SK-N-DZ (cell line): ENCODE measurements at places on chromosomes 6 and 20.

- DNase-seq, result no peak
These were observed 37.3 kb upstream of the TGM2 start for GRCh38 chr20:38202153-38202981.

DNA sequence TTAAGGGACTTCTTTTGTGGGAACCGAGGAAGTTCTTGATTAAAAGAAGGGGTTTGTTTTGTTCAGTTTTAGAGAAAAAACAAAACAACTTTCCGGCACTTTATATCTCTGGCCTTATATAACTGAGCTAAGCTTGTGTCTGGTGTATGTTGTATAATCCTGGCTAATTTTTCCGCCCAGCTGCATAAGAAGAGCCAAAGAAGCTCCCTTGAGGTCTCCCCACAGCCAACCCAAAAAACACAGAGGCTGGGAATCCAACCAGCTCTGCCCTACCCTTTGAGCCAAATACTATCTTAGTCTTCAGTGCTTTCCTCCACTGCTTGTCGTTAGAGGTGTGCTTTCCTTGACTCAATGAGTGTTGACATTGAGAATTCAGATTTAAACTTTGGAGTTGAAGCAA lies 45.5 kb upstream of the RNF146 start:
- no peak for DNase-seq

DNA sequence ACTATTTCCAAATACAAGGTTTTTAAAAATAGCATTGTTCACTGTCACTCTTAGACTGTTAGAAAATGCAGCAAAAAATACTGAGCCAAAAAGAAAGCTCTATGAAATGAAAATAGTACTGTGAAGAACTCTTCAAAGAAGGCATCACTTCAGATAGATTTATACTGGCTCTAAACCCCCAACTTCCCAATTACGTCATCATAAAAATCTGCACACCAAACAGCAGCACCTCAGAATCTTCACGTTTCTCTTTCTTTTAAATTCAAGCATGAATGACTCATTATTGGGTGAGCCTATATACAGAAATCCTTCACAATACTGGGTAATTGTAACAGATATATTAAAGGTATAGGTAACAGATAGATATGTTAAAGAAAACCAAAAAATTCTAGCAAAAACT lies 208.4 kb upstream of the HTR1E start:
- DNase-seq, result no peak

- DNase-seq, result no peak
These were observed 74.3 kb upstream of the SYNDIG1 start for GRCh38 chr20:24395151-24395550.

- DNase-seq, result no peak
These were observed 96.5 kb downstream of the TINAG start for GRCh38 chr6:54404791-54405190.

DNA sequence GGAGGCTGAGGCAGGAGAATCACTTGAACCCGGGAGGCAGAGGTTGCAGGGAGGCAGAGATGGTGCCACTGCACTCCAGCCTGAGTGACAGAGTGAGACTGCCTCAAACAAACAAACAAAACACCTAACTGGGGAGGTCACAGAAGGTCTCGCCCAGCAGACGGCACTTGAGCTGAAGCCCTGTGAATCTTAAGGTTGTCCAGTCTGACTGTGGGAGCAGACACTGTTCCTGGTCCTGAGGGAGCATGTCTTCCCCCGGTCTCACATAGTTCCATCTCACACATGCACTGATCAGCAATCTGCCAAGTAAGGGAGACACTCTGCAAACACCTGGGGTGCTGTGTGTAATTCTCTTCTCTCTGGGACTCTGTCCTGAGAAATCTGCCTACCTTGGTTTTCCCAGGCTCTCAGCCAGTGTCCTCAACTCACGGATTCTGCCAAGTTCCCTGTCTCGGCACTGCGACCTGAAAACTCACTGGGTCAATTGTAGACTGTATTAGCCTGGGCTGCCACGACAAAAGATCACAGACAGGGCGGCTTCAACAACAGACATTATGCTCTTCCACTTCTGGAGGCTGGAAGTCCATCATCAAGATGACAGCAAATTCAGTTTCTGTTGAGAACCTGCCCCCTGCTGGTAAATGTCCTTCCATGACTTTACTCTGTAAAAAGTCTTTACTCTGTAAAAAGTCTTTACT lies 94.3 kb downstream of the JPH2 start:
- no peak for DNase-seq

DNA sequence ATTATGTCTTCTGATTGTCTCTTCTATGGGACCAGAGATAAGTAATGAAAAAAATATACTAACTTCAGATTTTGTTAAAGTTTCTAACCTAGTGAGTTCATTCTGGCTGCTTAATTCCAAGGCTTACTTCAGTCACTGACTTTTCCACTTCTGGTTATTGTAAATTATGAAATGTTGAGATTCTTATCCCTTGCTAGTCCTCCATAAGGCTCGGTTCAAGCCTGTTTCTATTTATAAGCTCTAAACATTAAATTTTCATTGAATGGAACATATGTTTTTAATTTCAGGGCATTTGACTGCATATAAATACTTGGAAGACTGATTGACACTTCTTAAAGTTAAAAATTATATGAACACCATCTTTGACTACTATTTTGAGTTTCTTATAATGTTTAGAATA lies 23.6 kb upstream of the NKAIN2 start:
- no peak for DNase-seq

- no peak for DNase-seq
These were observed 3.3 kb downstream of the KCNQ2 start for GRCh38 chr20:63469019-63469712.

GRCh38 chr20:32158943-32159660 lies 48.4 kb downstream of the PLAGL2 start:
- no peak for DNase-seq

DNA sequence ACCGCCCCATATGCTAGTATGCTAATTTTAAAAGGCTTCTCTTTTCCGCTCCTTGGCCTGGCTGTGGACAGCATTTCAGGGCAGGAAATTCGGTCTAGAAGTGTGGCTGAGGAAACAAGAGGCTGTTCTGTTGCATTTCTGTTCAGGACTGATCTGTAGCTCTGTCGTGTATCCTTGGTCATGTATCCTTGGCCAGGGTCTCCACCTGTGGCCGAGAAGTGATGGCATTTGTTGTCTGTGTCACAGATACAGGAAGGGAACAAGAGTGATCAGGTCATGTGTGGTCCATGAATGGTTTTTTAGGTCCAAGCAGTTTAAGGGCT lies 300.5 kb upstream of the SUPT3H start:
- DNase-seq, result no peak

GRCh38 chr6:91328241-91328640 lies 741.4 kb upstream of the MAP3K7 start:
- no peak for DNase-seq

- no peak for DNase-seq
These were observed 50.9 kb downstream of the TMEM242 start for GRCh38 chr6:157272372-157272771.

GRCh38 chr6:69584536-69584912 lies 212.3 kb downstream of the LMBRD1 start:
- no peak for DNase-seq

DNA sequence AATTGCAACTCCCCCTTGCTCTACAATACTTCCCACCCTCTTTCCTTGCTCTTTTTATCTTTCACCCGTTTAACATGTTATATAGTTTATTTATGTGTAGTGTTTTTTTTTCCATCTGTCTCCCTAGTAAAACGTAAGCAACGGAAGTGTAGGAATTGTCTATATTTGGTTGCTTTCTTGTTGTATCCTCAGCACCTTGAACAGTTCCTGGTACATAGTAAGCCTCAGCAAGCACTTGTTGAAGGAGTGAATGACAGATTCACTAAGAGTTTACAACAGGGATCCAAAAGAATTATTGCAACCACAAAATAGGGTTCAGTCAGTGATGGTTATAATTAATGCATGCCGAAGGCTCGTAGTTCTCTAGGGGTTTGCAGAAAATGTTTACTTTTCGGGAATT lies 242.7 kb downstream of the SAMD5 start:
- no peak for DNase-seq

DNA sequence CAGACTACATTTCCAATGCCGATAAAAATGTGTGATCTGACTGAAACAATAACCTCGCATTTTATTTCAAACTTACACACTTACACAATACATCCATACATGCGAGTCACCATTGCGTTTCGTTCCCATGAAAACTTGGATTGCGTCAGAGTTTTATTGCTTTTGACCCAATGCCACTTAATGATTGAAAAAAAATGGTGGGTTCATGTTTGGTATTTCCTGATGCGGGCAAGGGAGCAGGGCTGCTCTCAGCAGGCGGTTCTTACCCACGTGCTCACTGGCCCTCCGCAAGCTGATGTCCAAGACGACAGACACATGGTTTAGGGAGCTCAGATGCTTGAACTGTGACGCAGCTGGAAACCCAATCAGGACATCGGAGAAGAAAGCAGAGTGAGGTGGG lies 281.0 kb upstream of the SULF2 start:
- DNase-seq, result no peak

- no peak for DNase-seq
These were observed 43.2 kb downstream of the KHDC1L start for GRCh38 chr6:73182021-73182607.

- DNase-seq, result no peak
These were observed 566.8 kb downstream of the TFAP2A start for GRCh38 chr6:9848094-9848493.

- DNase-seq, result no peak
These were observed 195.0 kb downstream of the TMEM242 start for GRCh38 chr6:157128235-157128775.
